Hippocampal formation (tissue), 2 donors: ENCODE measurements at places on chromosomes 12 and 14.

DNA sequence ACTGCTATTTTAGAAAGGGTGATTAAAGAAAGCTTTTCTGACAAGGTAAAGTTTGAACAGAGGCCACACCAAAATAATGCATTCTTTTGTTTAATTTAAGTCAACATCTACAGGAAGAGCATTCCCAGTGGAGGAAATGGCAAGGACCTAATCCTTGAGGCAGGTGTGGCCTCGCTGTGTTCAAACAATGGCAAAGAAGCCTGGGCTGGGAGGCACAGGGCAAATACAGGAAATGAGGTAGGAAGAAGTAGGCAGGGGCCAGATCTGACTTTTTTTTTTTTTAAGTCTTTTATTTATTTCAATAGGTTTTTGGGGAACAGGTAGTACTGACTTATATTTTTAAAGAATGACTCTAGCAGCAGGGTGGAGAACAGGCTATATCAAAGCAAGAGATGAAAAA, 53.5 kb downstream of the ARMH4 start:
- no peak for DNase-seq

DNA sequence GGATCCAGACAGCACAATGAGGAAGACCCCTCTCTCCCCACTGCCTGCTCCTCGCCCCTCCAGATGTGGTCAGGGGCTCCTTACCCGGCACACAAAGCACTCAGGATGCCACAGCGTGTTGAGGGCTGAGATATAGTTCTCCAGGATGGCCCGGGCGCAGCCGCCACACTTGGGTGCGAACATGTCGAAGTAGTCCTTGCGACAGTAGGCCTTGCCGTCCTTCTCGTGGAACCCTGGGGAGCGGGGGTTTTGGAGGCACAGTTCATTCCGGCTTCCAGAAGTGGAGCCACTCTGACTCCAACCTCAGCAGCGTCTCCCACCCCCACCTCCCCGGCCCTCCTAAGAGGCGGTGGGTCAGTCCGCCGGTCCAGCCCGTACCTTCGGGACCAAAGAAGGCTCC, 12.8 kb upstream of the RPLP0 start:
- DNase-seq, result no peak

DNA sequence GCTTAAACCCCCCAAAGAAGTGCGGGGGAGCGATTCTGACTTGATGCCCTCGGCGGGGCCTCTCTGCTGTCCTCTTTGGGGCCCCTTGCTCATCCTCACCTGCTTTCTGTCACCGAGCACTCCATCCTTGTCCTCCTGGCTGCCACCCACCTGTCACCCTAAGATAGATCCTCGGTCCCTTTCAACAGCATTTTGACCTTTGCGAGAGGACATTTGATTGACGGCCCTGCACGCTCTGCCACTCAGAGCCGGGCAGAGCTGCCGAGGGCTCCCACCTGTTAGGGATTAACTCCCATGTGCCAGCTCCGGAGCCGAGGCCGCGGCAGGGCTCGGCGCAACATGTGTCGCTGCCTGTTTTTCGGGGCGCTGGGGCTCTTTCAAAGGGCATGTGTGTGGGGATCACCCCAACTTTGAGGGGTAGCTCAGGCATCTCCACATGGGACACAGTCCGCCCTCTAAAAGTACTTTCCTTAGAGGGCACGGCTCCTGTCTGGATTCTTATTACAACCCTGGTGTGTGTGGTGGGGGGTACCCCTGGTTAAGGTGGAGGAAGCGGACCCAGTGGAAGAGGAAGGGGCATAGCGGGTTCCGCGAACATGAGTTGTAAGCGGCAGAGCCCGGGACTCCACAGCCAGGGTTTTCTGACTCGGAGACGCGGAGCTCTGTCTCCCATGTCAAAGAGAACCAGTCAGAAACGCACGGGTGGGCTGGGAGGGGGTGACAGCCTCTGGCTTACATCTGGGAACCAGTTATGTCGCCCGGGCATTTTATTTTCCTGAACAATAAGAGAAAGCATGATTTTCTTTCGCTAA, 811 bp upstream of the MEG3 start:
- DNase-seq, result no peak

DNA sequence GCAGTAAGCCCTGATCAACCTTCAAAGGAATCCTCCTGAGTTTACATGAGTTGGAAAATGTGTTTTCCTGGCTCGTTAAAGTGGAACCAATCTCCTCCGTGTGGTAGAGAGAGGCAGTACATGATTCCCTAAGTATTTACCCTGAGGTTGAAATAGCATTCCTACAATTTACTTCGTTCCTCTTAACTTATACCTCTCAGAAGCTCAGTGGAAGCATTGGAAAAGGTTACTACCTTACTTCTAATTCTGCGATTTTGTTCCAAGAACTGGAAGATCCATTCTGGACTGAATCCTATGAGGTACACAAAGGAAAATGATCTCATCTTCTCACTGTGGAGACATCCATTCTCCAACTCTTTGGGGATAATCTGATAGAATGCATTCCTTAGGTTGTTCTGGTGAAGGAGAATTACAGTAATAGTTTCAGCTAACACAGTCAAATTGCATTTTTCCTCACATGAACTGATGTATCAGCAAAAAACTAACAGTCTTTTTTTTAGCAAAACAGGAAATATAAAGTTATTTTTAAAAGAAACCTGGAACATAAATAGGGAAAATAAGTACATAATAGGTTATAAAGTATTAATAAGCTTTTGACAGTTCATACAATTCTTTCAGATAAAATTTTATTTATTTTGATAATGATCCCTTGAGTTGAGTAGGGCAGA, 475.6 kb downstream of the PDZRN4 start:
- DNase-seq, result no peak

GRCh38 chr12:104458694-104459367, 2.1 kb downstream of the CHST11 start:
- no peak for DNase-seq

- no peak for DNase-seq
These were observed 199.4 kb upstream of the RTL1 start for GRCh38 chr14:101102875-101103274.

DNA sequence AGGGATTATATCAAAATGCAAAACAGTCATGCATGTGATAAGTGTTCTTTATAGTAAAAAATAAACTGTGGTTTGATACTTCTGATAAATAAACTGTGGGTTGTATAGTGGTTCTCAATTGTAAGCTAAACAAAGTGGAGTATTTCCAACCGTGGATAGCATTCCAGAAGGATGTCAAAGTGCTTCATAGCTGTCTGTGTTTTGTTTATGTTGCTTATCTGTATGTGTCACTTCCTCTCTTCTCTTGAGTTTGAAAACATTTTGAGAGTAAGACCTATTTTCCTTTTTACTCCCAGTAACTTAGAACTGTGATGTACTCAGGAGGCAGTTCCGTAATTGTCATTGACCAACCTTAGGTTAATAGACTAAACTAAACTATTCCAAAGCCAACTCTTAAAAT, 415.8 kb downstream of the TMTC2 start:
- DNase-seq, result no peak
